ENCODE measurements at places on chromosomes 11 and 22.

GRCh38 chr11:58316142-58316541 is 42.7 kb downstream of the OR5B17 start:
- DNase-seq: no peak

- no peak for DNase-seq
These were observed 8.8 kb upstream of the PLA2G3 start for GRCh38 chr22:31148953-31149627.

- DNase-seq: no peak
These were observed 10.2 kb downstream of the ROBO3 start for GRCh38 chr11:124875401-124875800.

- DNase-seq: no peak
These were observed 8.1 kb downstream of the C11orf91 start for GRCh38 chr11:33692541-33692940.

All from stimulated activated CD8-positive, alpha-beta memory T cell treated with anti-CD3 and anti-CD28 coated beads, Interleukin-2, amount 100 ng/mL, for 1 hour (primary cell).